ENCODE measurements at places on chromosomes 3 and 15.
A peak's percentile ranks its signal among the peaks of the same experiment; 100 is the strongest.

- DNase-seq = no peak
These were observed 66.9 kb downstream of the DCLK3 start for GRCh38 chr3:36697229-36698001.

DNA sequence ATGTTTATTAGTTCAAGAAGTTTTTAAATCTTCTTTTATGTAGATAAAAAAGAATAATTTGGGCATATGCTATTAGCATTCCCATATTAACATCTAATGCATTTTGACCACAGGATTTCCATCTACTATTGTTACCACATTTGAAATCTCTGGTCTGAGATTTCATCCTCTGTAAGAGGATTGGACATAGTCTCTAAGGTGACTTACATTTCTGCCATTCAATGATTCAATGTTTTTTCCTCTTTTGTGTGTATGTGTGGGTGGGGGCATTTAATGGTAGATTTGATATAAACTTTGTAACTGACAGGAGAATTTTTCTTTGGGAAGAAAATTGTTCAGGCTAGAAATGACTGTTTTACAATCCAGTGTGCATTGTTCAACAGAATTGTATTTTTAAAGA is 307.3 kb upstream of the RBMS3 start:
- no peak for DNase-seq

DNA sequence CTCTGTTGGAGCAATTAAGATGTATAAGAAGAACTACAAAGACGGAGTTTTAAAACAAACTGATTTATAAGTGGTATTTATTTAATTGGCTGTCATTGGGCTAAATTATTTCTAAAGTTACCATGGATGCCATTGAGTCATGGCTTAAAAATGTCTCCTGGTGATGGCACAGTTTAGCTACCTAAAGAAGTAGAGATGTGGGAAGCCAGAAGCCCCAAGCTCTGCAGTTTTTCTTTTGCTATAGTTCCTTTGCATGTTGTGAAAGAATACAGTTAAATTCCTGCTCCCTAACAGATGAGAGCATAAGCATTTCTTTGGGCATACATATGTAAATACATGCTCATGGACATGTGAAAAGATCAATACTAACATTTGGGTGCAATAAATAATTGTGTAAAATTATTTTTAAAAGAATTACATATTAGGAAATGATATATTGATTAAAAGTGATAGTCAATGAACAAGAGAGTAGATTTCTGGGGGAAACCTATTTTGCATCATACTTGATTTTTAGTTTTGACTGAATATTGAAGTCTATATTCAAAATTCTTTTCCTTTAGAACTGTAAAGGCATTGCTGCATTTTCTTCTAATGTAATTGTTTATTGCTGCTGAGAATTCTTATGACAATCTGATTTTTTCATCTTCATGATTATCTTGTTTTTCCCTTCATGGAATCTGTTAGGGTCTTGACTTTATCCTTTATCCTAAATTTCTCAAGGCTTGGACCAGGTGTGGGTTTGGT is 2.1 kb downstream of the OPA1 start:
- DNase-seq = no peak

GRCh38 chr3:36817806-36818533 is 53.6 kb upstream of the DCLK3 start:
- no peak for DNase-seq

GRCh38 chr3:30611613-30612436 is 5.4 kb downstream of the TGFBR2 start:
- no peak for DNase-seq

- peak; percentile 48 for DNase-seq
These were observed 228.0 kb downstream of the UACA start for GRCh38 chr15:70535071-70535954.

GRCh38 chr3:19030522-19030839 is 117.8 kb upstream of the KCNH8 start:
- no peak for DNase-seq

Data from GM12865 (cell line).